ENCODE measurements at places on chromosomes 16 and 17.

DNA sequence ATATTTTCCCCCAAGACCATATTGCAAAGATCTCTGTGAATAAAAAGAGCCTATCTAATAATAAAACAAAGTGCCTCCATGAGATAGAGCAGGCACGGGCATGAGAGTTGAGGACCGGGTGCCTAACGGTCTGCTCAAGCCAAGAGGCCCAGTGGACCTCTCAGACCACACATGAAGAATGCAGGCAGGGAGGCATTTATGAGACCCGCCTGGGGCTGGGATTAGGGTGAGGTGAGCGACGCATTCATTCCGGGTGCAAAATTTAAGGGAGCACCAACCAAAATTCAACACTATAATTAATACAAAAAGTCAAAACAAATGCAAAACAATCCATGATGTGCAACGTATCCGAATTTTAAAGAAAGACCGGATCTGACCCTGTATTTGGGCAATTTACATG is 108.5 kb downstream of the MAF start:
- no peak for DNase-seq

DNA sequence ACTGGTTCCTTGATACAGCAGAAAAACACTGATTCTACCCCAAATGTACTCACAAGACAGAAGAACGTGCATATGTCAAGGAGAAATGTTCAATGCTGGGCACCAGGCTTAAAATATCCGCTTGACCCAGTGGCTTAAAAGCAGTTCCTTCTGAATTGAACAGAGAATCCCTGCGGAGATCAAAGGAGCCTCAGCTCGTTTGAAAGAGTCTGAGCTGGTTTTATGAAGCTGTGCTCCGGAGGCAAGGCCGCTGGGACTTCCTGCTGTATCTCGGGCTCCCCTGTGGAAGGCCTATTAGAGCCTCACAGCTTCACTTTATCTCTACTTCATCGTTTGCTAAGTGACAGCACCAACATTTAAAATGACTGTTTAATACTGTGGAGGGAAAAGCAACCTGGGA is 2.2 kb downstream of the LMF1 start:
- DNase-seq: no peak

DNA sequence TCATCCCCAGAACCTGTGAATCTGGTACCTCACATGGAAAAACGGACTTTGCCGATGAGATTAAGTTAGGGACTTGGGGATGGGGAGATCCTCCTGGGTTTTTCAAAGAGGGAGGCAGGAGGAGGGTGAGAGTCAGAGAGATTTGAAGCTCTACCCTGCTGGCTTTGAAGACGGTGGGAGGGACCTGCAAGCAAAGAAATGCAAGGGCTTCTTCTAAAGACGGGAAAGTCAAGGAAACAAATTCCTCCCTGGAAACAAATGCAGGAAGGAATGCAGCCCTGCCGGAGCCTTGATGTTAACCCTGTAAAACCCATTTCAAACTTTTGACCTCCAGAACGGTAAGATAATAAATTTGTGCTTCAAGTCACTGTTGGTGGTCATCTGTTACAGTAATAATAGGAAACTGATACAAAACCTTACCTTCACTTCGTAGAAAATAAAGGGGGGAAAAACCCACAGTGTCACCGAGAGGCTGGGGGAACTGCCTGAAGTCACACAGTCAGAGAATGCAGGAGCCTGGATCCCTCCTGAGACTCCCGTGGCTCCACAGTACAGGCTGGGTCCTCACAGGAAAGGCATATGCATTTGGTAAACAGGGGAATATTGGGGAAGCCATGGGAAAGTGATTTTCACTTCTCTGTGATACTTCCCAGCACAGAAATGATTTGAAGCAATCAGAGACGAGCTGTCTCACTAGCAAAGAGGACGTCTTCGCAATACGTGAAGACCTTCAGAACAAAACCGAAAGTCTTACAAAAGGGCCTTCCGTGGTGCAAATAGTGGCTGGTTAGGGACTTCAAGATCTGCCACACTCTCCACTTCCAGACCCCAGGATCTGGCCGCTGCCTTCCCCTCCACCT is 58.9 kb upstream of the CLEC3A start:
- DNase-seq: no peak

DNA sequence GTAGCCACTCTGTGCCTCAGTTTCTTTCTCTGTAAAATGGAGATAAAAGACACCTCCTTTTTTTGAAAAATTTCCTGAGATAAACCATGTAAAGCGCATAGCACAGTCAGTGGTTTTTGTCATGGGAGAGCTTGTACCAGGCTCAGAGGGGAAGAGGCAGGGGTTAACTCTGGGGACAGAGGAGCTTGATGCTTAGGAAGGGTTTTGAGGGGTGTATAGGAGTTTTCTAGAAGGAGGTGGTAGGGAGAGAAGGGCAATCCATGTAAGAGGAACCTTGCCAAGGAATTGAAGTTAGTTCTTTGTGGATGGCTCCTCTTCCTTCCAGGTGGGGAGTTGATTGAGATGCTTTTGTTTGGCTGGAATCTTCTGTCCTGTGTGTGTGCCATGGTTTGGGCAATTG is 131.9 kb upstream of the GSE1 start:
- DNase-seq: no peak

GRCh38 chr17:75783069-75783783 is 1.4 kb upstream of the UNK start:
- no peak for DNase-seq

- no peak for DNase-seq
Observed at GRCh38 chr17:4978726-4979125, 8.7 kb downstream of the CAMTA2 start.

GRCh38 chr16:85897382-85897781 is 1.6 kb upstream of the IRF8 start:
- no peak for DNase-seq

DNA sequence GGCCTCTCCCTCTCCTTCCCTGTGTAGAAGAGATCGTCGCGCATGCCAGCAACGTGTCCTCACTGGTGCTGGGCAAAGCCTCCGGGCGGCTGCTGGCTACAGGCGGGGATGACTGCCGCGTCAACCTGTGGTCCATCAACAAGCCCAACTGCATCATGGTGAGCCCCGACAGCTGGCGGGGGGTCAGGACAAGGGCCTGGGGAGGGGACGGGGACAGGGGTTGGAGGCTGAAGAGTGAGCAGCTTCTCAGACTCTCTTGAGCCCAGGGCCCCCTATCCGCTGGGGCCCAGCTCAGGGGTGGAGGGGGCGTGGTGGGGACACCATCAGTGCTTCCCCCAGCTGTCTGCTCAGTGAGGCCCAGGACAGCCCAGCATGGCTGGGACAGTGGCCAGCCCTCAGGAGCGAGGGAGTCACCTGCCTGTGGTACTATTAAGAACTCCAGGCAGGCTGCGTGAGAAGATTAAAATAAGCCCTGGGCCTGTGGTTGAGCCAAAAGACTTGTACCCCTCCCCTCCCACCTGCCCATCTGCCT is 6.2 kb downstream of the KATNB1 start:
- no peak for DNase-seq

DNA sequence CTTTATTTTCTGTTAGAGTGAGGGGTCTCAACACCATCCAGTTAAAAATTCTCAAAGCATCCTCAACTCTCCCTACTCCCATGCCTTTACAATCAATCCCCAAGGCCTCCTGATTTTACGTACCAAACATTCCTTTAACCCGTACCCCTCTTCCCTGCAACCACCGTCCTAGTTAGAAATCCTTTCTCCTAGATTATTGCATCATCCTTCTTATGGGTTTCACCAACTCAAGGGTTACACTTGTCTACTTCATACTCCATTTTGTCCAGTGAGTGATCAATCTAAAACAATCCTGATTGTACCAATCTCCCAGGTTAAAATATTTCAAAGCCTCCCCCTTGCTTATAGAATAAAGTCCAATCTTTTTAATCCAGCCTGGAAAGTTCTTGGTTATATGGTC is 24.7 kb downstream of the SOX9 start:
- DNase-seq: no peak

DNA sequence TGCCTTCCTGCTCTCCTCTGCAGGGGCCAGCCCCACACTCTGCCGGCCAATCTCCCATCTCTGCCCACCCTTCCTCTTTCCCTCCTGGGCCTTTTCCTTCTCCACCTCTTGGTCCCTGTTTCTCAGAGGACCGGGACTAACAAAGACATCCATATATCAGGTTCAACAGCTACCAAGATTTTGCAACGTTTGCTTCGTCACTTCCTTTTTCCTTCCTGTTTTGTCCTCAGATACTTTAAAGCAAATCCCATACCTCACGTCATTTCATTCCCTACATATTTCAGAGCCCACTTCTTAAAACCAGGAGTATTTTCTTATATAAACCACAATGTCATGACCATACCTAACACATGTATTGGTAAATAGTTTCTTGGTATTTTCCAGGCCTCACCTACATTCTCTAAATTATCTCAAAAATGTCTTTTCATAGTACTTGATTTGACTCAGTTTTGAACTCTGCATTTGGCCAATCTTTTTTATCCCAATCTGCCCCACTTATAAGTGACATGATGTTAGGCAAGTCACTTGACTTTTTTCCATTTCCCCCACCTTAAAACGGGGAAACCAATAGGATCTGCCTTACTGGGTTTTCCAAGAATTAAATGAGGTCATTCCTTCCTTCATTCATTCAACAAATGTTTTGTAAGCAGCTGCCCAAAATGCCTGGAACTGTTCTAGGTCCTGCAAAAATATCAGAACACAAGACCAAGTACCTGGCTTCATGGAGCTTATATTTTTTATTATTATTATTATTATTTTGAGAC is 7.2 kb upstream of the USP10 start:
- no peak for DNase-seq

GRCh38 chr16:83743241-83743640 is 64.5 kb upstream of the HSBP1 start:
- DNase-seq: no peak

- DNase-seq: no peak
Observed at GRCh38 chr17:21171309-21171922, 42.5 kb downstream of the TMEM11 start.

GRCh38 chr17:79147746-79148506 is 73.3 kb downstream of the ENGASE start:
- no peak for DNase-seq

- no peak for DNase-seq
Observed at GRCh38 chr17:42920106-42920900, 19.7 kb downstream of the G6PC1 start.

DNA sequence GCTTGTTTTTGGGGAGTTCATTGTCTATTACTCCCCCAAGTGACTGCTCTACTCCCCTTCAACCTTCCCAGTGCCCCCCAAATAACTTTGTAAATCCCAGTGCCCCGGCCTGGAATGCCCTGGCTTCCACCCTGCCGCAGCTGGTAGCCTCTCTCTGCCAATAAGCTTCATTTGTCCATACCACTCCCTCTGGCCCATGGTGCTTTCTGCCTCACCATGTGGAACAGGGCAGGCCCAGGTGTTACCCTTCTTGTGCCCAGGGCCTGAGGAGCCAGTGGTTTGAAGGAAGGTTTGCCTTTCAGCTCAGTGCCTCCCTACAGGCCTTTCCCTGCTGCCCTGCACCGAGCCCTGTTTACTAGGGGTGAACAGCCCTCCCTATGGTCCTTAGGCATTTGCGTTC is 134.2 kb downstream of the AATF start:
- DNase-seq: no peak

- no peak for DNase-seq
Observed at GRCh38 chr17:27543464-27543856, 87.2 kb downstream of the KSR1 start.

DNA sequence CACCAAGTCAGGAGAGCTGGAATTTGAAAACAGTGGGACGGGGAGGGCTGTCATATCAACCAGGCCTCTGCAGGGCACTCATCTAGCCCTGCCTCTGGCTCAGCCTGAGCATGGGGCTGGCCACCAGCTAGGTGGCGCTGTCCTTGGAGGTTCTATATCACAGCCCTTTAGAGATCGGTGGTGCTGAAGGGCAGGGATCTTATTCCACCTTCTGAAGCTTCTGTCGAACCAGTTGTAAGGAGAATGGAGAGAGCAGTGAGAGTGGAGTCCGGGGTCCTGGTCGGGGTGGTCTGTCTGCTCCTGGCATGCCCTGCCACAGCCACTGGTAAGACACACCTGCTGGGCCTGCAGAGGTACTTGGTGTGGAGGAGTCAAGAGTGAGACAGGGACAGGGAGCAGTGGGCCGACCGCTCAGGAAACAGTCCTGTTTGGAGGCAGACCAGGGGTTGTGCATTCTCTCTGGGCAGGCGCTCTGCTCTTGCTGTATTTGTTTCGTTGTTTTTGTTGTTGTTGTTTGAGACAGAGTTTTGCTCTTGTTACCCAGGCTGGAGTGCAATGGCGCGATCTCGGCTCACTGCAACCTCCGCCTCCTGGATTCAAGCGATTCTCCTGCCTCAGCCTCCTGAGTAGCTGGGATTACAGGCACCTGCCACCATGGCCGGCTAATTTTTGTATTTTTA is at the start of gene CES3:
Gene CES3, plus strand, starts transcription at position 202 of the 680 bp plus-strand sequence. Its CDS starts 42 bp downstream, at position 244.
- DNase-seq: peak; percentile 66

DNA sequence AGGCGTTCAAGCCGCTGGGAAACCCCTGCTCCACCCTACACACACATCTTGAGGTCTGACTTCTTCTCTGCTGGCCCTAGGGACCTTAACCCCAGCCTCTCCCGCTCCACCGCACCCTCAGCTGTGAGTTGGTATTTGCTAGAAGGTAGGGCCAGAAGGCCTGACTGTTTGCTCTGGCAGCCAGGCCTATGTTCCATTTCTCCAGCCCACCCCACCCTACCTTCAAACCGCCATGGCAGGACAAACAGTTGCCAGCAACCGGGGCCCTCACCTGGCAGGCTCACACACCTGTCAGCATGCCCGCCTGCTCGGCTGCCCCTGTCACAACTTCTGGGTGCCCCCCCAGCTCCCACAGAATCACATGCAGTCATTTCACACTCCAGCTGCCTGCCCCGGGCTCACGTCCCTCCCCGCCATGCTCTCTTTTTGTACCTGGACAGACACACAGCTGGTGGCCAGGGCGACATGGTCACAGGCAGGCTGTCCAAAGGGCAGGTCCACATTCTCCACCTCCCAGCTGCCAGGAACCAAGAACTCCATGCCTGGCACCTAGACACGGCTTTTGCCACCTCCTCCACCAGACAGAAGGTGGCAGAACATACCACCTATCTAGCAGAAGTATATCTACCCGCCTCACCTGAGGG is 2.6 kb upstream of the ATP2A3 start:
- no peak for DNase-seq

DNA sequence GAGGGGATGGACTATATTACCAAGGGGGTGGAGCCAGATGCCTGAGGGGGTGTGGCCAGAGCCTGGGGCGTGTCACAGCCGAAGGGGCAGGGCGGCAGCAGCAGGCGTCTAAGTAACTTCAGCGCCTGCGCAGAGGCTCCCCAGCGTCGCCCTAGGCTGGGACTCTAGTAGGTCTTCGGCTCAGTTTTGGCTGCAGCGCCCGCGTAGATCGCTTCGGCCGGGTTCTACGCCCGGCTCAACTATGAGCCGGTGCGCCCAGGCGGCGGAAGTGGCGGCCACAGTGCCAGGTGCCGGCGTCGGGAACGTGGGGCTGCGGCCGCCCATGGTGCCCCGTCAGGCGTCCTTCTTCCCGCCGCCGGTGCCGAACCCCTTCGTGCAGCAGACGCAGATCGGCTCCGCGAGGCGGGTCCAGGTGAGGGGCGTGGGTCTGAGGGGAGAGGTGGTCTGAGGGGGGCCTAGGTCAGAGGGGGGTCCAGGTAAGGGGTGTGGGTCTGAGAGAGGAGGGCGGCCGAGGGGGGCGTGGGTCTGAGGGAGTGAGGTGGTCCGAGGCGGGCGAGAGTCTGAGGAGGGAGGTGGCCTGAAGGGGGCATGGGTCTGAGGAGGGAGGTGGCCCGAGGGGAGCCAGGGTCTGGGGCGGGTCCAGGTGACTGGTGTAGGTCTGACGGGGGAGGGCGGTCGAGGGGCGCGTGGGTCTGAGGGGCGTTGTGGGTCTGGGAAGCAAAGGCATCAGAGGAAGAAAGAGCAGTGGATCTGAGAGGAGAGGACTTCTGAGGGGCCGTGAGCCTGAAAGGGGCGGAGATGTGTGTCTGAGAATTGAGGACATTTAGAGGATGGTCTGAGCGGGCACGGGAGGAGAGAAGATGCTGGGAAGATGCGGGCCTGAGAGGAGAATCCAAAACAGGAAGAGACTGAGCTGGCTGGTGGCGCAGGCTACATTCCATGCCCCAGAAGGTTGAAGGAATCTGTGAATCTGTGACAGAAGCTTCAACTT is at the start of gene LPCAT2:
Gene LPCAT2, plus strand, starts transcription at position 132 of the 991 bp plus-strand sequence. Its CDS starts 110 bp downstream, at position 242.
- DNase-seq: peak; percentile 37
